Activated B cell treated with CpG ODN at 0.5 μM for 24 hours (primary cell): ENCODE measurements at places on chromosomes 2 and 18. TPM values are rescaled to one million over a fixed set of nuclear protein-coding genes. Genes with fewer than 3 reads are reported as not detected.
A peak's percentile ranks its signal among the peaks of the same experiment; 100 is the strongest.

- no peaks in the 10 kb centered on the region for H3K27me3 ChIP-seq
- H3K27ac ChIP-seq: no peak overlapping the region
- DNase-seq: no peak
- no peaks in the 10 kb centered on the region for H3K36me3 ChIP-seq
- no peak overlapping the region for H3K4me3 ChIP-seq
Observed at GRCh38 chr2:60294901-60295635, 258.4 kb downstream of the BCL11A start.

DNA sequence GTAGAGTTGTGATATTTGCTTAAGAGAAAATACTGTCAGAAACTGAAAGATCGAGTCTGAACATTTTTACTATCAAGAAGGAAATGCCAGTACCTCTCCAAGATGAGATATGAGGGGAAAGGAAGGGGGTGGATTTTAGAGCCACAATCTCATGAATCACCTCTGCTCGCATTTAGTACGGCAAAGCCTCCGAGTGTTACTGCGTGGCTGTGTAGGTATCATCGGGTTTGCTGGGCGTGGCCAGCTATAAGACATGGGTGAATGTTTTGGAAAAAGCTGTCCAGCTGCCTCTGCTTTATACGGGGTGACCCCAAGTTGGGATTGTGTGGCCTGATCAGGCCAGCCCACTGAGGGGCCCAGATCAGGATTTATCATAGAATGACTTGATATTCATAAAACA lies 826.4 kb downstream of the SOCS6 start:
- H3K27ac ChIP-seq: no peak overlapping the region
- H3K4me1 ChIP-seq: no peaks in the 10 kb centered on the region
- no peak for DNase-seq

GRCh38 chr2:19140463-19141208 lies 217.8 kb downstream of the OSR1 start:
- H3K4me3 ChIP-seq: no peak overlapping the region
- DNase-seq: no peak
- no peaks in the 10 kb centered on the region for H3K4me1 ChIP-seq
- no peaks in the 10 kb centered on the region for H3K27me3 ChIP-seq
- H3K36me3 ChIP-seq: no peaks in the 10 kb centered on the region

PRKAG3 gene
- total RNA-seq: not detected in 2 replicates

- no peak overlapping the region for H3K4me3 ChIP-seq
- DNase-seq: no peak
- H3K27ac ChIP-seq: no peak overlapping the region
- H3K36me3 ChIP-seq: no peaks in the 10 kb centered on the region
- no peaks in the 10 kb centered on the region for H3K27me3 ChIP-seq
Observed at GRCh38 chr2:58862244-58862643, 621.1 kb upstream of the FANCL start.

ALPP gene
- 0.38 TPM in 1 of 2 replicates, not detected in the other for total RNA-seq

GRCh38 chr2:54149638-54150441 lies 34.4 kb downstream of the ACYP2 start:
- no peak overlapping the region for H3K27ac ChIP-seq
- H3K27me3 ChIP-seq: no peaks in the 10 kb centered on the region
- DNase-seq: no peak

ALPG gene
- total RNA-seq: not detected in 2 replicates

DNA sequence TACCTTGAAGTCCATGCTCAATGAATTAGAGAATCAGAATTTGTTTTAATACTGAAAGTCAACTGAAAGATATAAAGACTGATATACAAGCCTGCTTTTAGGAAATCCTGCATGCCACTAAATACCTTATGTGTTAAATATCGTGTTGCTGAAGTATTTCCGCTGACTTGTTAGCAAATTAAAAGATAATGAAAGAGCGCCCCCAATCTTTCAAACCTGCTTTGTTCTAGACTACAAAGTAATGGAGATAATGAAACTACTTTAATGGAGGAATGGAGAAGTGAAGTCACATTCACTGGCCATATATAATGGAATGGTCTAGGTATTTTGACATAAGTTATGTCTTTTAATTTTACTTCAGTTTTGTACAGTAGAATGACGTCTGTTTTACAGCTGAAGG lies 95.7 kb downstream of the ASXL3 start:
- no peak overlapping the region for H3K4me3 ChIP-seq
- no peak for DNase-seq
- H3K4me1 ChIP-seq: no peaks in the 10 kb centered on the region
- H3K27ac ChIP-seq: no peak overlapping the region
- H3K27me3 ChIP-seq: no peaks in the 10 kb centered on the region
- no peaks in the 10 kb centered on the region for H3K36me3 ChIP-seq

GRCh38 chr2:233387667-233388528 lies 33.6 kb downstream of the DGKD start:
- no peak for DNase-seq
- H3K36me3 ChIP-seq: peaks cover 48% of the 10 kb centered on the region
- H3K4me1 ChIP-seq: peaks cover 63% of the 10 kb centered on the region
- H3K4me3 ChIP-seq: no peak overlapping the region

DNA sequence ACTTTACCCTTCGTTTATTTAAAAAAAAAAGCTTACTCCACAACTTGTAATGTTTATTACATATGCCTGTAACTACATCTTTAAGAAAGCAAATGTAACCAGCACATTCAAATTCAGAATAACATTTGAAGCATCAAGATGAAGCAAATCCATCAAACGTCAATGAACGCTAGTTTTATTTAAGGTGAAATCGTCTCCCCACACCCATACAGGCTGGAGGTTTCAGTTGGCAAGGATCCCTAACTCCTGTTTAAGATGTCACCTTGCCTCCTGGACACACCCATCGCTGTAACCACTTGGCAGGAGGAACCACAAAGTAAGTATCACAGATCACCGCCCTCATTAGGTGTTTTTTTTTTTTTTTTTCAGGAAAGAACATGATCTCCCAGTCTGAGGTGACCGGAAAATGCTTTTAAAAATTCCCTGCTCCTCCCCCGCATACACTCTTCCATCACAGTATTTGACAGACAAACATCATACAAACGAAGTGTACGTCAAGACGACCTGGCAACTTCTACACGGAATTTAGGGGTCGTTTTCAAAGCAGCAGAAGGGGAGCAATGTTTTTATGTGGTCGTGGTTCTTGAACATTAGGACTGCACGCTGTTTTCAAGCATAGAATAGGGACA lies 19.7 kb upstream of the STPG4 start:
- peaks cover 35% of the 10 kb centered on the region for H3K36me3 ChIP-seq
- H3K27ac ChIP-seq: peak overlapping the region; percentile 96
- H3K4me1 ChIP-seq: peaks cover 76% of the 10 kb centered on the region
- peak overlapping the region; percentile 95 for H3K4me3 ChIP-seq

DUSP2 gene
- 118 and 122 TPM in 2 replicates for total RNA-seq

DNA sequence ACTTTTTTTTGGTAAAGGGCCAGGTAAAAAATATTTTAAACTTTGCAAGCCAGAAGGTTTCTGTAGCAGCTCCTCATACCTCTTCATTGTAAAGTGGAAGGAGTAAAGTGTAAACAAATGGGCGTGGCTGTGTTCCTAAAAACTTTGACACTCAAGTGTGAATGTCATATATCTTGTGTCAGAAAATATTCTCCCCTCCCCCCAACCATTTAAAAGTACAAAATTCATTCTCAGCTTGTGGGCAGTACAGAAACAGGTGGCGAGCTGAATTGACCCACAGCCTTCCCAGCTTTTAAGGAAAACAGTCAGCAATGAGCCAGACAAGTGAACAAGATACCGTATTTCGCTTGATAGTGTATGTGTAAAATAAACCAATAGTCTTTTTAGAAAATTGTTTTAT lies 4.0 kb downstream of the YPEL5 start:
- H3K27me3 ChIP-seq: no peaks in the 10 kb centered on the region
- H3K36me3 ChIP-seq: peaks cover 58% of the 10 kb centered on the region
- DNase-seq: no peak
- peak overlapping the region; percentile 76 for H3K27ac ChIP-seq
- H3K4me1 ChIP-seq: peaks cover 63% of the 10 kb centered on the region
- H3K4me3 ChIP-seq: no peak overlapping the region

POMC gene
- total RNA-seq: 3.2 and 4.4 TPM in 2 replicates

ITGA4 gene
- total RNA-seq: 89.2 and 104 TPM in 2 replicates

GRCh38 chr18:24490539-24490938 lies 30.1 kb downstream of the HRH4 start:
- no peak for DNase-seq
- H3K36me3 ChIP-seq: no peaks in the 10 kb centered on the region
- peaks cover 5% of the 10 kb centered on the region for H3K27me3 ChIP-seq
- no peak overlapping the region for H3K4me3 ChIP-seq
- no peak overlapping the region for H3K27ac ChIP-seq

DNA sequence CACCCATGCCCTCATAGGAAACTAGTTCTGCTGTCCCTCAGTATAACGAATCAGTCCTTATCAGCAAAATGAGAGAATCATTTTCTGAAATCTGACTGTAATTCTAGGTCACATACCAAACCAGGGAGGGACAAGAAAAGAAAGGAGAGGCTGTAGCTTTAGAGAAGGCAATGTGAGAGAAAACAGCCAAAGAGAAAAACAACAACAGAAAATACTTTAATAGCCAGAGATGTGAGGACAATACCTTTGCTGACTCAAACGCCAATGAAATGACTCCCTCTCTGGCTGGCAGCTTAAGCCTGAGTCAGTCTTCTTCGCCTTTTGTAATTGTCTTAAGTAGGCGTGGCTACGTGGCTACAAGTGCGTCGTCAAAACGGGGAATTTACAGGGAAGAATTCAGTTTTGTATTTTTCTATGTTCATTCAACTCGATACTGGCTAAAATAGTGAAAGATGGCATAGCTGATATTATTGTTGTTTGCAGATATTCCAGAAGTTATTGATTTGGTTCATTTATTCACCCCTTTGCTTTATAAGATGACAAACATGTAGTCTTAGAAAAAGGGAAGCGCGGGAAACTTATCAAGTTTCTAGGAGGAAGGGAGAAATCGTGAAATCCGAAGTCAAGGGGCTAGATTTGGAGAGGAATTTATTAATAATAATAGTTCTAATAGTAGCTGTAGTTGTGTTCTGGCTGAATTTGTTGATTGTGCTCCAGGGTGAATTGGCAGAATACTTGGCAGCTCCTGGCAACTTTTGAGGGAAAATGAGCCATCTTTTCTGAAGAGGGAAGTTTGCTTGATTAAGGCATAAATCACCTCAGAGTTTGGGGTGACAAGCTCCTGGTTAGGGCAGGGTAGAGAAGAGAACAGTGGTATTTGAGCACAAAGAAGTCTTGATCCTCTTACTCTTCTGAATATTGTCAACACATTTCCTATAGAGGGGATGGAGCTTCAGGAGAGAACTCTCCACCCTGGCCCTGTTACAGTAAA lies at the start of gene IL1A:
IL1A (minus strand) TSS at position 295 of the 991 bp plus-strand sequence. CDS start 723 bp downstream, outside the sequence.
- H3K4me1 ChIP-seq: peaks cover 39% of the 10 kb centered on the region
- DNase-seq: no peak
- peak within 1 kb of the TSS; percentile 88 for H3K27ac ChIP-seq
- H3K4me3 ChIP-seq: peak within 1 kb of the TSS; percentile 73

DNA sequence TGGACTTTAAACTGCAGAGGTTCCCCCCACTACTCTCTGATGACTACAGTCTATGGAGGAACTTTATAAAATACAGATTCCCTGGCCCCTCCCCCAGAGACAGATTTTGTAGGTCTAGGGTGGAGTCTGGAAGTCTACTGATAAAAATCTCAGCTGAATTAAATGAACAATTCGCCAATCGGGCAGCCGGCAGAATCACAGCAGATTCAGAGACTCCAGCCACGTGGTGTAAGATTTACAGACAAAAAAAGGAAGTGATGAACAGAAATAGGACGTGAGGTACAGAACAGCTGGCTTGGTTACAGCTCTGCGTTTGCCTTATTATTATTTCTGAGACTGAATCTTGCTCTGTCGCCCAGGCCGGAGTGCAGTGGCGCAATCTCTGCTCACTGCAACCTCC lies 21.4 kb upstream of the MTA3 start:
- peak overlapping the region; percentile 61 for H3K27ac ChIP-seq
- H3K27me3 ChIP-seq: no peaks in the 10 kb centered on the region
- DNase-seq: no peak

GRCh38 chr2:7924023-7924762 lies 757.7 kb upstream of the ID2 start:
- DNase-seq: no peak
- H3K36me3 ChIP-seq: no peaks in the 10 kb centered on the region
- H3K4me3 ChIP-seq: no peak overlapping the region
- no peaks in the 10 kb centered on the region for H3K4me1 ChIP-seq
- no peaks in the 10 kb centered on the region for H3K27me3 ChIP-seq
- H3K27ac ChIP-seq: no peak overlapping the region

GRCh38 chr2:190668892-190669291 lies 20.0 kb downstream of the NAB1 start:
- no peak overlapping the region for H3K27ac ChIP-seq
- no peaks in the 10 kb centered on the region for H3K27me3 ChIP-seq
- H3K4me3 ChIP-seq: no peak overlapping the region
- peaks cover 29% of the 10 kb centered on the region for H3K36me3 ChIP-seq

DNA sequence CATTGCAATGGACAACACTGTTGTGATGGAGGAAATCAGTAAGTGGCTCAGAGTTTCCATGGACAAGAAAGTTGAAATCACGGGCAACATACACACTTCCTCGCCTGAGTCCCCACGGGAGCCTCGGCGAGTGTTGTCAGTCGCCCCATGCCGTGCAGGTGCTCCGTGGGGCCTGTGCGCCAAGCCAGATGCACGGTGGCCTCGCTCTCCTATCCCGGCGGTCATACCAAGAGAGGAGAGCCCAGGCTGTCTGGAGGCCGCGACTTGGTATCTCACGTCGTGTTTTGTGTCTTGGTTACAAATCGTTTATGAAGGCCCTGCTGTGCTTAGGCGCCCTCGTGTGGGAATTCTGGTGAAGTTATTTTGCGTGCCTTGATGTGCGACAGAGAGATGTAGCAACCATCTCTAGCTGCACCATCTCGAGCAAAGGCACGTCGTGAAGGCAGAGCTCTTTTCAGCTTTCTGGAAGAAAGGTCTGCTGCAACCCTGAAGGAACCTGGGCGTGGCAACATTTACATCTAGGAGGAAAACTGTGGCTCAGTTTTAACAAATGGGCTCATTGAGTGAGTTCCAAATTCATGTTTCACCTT lies 21.8 kb downstream of the ATG4B start:
- H3K27ac ChIP-seq: no peak overlapping the region
- H3K4me3 ChIP-seq: no peak overlapping the region
- no peaks in the 10 kb centered on the region for H3K27me3 ChIP-seq
- DNase-seq: no peak

FER1L5 gene
- not detected in 2 replicates for total RNA-seq

GRCh38 chr2:133413863-133414262 lies 154.4 kb downstream of the NCKAP5 start:
- no peaks in the 10 kb centered on the region for H3K4me1 ChIP-seq
- H3K27me3 ChIP-seq: no peaks in the 10 kb centered on the region
- no peak overlapping the region for H3K4me3 ChIP-seq
- no peak overlapping the region for H3K27ac ChIP-seq
- DNase-seq: no peak

LIPG gene
- 0.29 TPM in 1 of 2 replicates, not detected in the other for total RNA-seq

SNORC gene
- 0.88 and 2.1 TPM in 2 replicates for total RNA-seq

IHH gene
- total RNA-seq: 0.10 TPM in 1 of 2 replicates, not detected in the other

NOSTRIN gene
- 0.07 TPM in 1 of 2 replicates, not detected in the other for total RNA-seq

LYG2 gene
- total RNA-seq: not detected in 2 replicates

DNA sequence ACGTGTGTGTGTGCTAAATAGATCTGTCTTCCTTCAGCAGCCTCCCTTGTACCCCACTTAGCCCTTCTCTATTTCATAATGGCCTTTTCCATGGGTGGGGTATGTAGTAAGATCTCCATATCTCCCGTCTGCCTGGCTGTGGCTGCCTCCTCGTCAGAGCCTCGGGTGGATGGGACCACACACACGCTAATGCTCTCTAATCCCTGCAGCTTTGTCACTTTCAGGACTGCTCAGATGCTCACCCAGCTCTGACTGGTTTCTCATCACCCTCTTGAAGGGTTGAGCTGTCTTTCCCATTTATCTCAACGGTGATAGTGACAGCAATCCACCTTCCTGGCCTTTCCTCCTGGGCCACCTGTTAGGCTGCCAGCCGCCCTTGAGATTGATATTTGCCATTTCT lies 95.3 kb downstream of the DCC start:
- H3K36me3 ChIP-seq: no peaks in the 10 kb centered on the region
- no peak for DNase-seq
- H3K27me3 ChIP-seq: no peaks in the 10 kb centered on the region
